ENCODE measurements at places on chromosomes 16 and 17. TPM values are rescaled to one million over a fixed set of nuclear protein-coding genes. Genes with fewer than 3 reads are reported as not detected.

- no peaks in the 10 kb centered on the region for H3K27me3 ChIP-seq
- DNase-seq, result no peak
- no peak overlapping the region for H3K27ac ChIP-seq
- no peak overlapping the region for H3K4me3 ChIP-seq
Observed at GRCh38 chr17:57785022-57785421, 39.9 kb upstream of the CCDC182 start.

ITGB4 gene
- total RNA-seq, result 11.6 TPM

GRCh38 chr17:8143581-8144400, 8.4 kb downstream of the PER1 start:
- H3K27me3 ChIP-seq, result no peaks in the 10 kb centered on the region
- no peak overlapping the region for H3K4me3 ChIP-seq
- peaks cover 36% of the 10 kb centered on the region for H3K4me1 ChIP-seq
- peak overlapping the region; percentile 7 for H3K27ac ChIP-seq

NACA2 gene
- total RNA-seq, result not detected

KRT39 gene
- total RNA-seq, result not detected

- no peak overlapping the region for H3K27ac ChIP-seq
- no peaks in the 10 kb centered on the region for H3K27me3 ChIP-seq
- no peak for DNase-seq
- peaks cover 7% of the 10 kb centered on the region for H3K4me1 ChIP-seq
- H3K36me3 ChIP-seq, result no peaks in the 10 kb centered on the region
- H3K4me3 ChIP-seq, result no peak overlapping the region
Observed at GRCh38 chr16:87233928-87234327, 83.3 kb downstream of the C16orf95 start.

MYH8 gene
- not detected for total RNA-seq

ANKS3 gene
- total RNA-seq, result 29.8 TPM

DNA sequence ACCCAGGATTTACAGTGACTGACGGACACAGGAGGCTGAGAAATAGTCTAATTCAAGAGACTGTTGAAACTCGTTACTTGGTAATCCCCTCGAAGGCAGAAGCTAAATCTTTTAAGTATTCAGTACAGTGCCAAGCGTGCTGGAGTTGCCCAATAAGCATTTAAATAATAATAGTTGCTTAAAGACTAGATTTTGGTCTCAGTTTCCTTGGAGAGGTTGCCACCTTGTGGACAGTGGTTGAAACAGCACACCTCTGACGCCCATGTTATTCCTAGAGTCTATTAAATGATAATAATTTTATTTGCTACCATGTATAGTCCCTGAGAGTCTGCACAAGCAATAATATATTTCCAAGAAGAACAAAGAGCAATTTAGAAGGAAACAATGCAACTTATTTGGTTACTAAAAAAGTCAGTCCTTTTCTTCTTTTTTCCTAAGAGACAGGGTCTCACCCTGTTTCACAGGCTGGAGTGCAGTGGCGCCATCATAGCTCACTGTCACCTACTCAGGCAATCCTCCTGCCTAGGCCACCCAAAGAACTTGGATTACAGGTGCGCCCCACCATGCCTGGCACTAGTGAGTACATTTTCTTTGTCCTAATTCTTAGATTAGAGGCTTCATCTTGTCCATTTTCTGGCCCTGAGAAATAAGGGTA, 138.0 kb upstream of the NUDT7 start:
- DNase-seq, result no peak
- H3K4me1 ChIP-seq, result no peaks in the 10 kb centered on the region
- no peaks in the 10 kb centered on the region for H3K27me3 ChIP-seq
- H3K27ac ChIP-seq, result no peak overlapping the region

GRCh38 chr17:39151150-39151942, at the start of gene PLXDC1:
Gene PLXDC1 (minus strand): TSS chr17:39151637. CDS start chr17:39151437, 200 bp downstream.
- DNase-seq, result no peak
- no peak within 1 kb of the TSS for H3K27ac ChIP-seq
- H3K4me1 ChIP-seq, result peaks cover 11% of the 10 kb centered on the region
- H3K36me3 ChIP-seq, result no peaks in the 10 kb centered on the region
- H3K4me3 ChIP-seq, result peak within 1 kb of the TSS; percentile 90

Data from thoracic aorta (tissue), 2 donors.